ENCODE measurements at places on chromosomes 16 and 17. TPM values are rescaled to one million over a fixed set of nuclear protein-coding genes. Genes with fewer than 3 reads are reported as not detected.

GRCh38 chr17:48611213-48611612 lies 396 bp upstream of the HOXB7 start:
- no peak for ATAC-seq

Gene MRTFB
- 14.0 TPM for total RNA-seq

- peak; percentile 13 for ATAC-seq
Observed at GRCh38 chr16:88460496-88461330, 7.6 kb downstream of the ZFPM1 start.

- no peak for ATAC-seq
Observed at GRCh38 chr16:81296631-81297030, 18.1 kb upstream of the GAN start.

GRCh38 chr16:31052114-31052513 lies 18.8 kb downstream of the STX4 start:
- peak; percentile 98 for ATAC-seq

All from motor neuron (in vitro differentiated cells).